ENCODE measurements at places on chromosomes 3 and 15.
A peak's percentile ranks its signal among the peaks of the same experiment; 100 is the strongest.

DNA sequence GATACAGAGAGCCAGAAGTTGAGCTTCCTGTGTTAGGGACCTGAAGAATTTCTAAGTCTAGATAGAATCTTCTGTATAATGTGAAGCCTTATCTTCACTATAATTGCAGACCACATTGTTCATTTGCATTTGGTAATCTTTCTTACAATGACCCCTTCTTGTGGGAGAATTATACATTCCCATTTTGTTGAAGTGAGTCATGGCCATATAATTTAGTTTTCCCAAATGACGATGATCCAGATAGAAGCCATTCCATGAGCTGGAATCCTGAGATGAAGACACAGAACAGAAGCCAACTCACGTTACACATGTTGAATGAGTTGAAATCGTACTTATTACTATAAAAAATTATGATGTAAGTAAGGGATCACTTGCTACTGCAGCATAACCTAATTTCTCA is 187.8 kb downstream of the TUSC7 start:
- DNase-seq, result no peak

GRCh38 chr3:153785901-153786300 is 335.3 kb upstream of the ARHGEF26 start:
- no peak for DNase-seq

DNA sequence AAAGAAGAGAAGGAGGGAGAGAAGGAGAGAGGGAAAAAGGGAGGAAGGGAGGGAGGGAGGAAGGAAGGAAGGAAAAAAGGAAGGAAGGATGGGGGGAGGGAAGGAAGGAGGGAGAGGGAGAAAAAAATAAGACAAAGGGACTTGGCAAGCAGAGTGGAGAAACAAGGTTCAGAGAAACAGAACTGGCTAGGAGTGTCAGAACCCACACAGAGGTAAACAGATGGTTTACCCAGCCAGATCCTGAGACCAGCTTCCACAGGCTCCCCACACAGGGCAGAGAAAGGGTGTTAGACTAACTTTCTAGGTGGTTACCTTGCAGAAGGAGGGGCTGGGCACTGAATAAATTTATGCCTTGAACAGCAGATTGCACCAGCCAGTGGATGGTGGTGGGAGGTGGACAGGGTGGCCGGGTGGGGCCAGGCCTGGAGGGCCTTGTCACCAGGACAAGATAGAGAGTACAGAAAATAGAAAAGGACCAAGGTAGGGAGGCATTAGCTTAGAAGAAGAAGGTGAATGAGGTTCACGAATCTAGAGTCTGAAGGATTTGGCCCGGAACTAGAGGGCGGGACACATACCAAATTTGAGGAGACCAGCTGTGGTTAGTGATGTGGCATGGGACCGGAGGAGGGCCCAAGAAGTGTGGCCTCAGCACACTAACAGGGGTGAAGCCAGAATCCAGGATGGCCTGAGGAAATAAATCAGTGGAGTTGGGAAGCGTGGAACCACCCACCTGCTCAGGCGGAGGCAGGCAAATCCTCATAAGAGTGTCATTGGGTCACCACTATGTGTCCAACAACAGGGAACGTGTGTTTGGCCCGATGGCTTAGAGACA is 1.2 kb upstream of the TM4SF1 start:
- no peak for DNase-seq

DNA sequence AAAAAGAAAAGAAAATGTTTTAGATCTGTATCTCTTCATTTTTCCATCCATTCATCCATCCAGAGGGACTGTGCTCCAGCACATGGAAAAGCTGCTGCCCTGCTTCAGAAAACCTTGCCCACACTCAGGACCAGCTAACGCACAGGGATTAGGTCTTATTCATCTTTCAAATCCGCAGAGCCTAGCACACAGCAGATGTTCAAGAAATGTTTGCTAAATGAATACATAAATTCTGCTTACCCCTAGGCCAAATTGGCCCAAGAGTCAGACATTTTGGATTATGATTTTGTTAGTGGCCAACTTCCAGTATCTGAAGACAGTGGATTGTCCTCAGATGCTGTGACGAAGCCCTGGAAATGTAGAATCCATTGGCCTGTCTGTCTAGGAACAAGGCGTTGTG is 71.4 kb downstream of the GHSR start:
- DNase-seq, result peak; percentile 8

- DNase-seq, result peak; percentile 95
Measured at GRCh38 chr15:65373163-65373651, 4.6 kb downstream of the IGDCC3 start.

DNA sequence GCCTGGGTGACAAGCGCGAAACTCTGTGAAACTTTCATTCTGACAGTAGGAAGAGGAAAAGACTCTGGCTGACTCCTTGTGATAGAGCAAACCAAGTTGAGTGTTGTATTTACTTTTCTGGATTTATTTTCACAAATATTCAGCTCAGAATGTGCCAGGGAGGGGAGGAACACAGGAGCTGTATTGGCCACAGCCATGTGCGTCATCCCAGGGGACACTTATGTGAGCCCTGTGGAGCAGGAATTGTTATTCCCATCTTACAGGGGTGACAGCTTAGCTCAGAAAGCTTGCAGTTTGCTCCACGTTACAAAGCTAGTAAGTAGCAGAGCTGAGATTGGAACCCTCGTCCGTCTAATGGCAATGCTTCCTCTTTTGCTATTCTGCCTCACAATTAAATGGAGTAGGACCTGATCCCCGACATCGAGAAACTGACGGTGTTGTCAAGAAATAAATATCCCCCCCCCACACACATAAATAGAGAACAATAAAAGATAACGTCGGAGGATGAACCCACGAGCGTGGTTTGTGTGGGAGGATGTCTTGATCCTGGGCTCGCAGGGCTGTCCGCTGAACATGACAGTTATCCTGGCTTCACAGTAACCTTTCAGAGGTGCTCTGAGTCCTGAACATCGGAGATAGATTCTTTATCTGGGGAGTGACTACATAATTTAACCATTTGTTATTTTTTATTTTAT is 151.6 kb upstream of the CTDSPL start:
- DNase-seq, result no peak

DNA sequence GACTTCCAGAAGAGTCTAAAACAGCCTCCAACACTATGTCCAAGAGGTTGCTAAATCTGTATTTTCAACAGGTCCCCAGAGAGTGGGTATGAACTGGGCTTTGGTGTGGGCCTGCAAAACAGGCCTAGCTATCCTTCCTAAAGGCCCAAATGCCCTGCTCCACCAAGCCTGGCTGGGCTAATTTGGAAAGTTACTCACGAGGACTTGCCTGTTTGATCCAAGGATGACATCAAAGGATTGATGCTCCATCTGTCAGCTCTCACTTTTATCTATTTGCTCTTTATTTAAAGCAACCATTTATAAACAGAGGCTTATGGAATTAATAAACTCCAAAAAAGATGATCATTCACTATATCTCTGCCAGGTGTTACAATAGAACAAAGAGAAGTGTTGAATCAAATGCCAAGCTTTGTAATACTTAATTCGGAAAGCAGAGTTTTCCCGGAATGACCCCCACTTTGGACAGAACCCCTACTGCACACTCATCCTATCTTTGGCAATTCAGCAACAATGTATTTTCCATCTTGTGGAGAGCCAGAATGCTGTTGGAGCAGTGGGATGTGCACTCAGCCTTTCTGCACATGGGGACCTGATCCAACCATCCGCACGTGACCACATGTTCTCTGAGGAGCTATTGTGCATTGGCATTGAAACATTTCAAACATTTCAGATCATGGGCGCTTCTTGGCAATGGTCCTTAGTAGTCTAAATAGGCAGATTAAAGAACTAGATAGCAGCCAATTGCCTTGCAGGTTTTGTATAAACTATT is 163.3 kb upstream of the THBS1 start:
- DNase-seq, result no peak

DNA sequence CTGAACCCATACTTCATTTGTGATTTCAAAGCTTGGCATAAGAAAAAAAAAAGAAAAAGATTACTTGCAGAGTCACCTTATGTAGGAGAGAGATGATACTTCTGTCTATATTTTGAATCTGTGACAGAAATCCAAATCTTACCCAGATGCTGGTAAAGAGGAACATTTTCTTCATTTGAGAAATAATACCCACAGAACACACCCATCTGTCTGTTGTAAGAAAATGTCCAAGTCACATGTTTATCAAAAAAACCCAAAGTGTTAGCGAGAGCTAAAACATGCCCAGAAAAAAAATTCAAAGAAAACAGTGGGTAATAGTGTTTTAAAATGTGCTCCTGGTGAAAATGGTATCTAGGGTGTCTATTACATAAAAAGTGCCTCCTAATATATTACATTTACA is 18.0 kb upstream of the RAP2B start:
- no peak for DNase-seq

- DNase-seq, result no peak
Measured at GRCh38 chr3:11582191-11582968, 61.3 kb downstream of the VGLL4 start.

DNA sequence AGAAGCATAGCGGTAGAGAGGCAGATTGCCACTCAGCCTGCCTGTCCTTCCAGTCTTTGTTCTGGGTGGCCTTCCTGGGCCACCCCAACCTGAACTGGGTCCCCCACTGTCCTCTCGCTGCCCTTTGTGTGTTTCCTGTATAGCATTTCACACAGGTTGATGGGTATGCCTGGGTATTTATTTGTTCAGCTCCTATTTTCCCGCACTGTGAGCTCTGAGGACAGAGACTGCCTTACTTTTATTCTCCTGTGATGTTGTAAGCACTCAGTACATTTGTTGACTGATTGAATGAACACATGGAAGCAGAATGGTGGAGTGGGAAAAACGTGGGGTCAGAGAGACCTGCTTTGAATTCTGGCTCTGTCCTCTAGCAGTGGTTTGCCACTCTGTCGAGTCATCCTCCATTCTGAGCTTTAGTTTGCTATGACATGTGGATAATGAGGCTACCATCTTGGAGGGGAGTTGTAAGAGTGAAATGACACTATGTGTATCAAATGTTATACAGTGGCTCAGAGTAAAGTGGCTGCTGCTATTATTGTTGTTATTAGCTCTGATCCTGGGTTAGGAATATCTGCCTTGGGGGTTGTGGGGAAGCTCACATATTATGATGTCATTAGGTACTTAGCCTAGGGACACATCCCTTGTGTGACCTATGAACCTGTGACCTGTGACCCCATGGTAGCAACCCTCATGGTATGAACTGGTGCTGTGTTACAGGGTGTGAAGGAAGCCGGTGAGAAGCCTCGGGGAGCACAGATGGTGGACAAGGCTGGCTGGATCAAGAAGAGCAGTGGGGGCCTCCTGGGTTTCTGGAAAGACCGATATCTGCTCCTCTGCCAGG is 6.4 kb downstream of the PLEKHO2 start:
- DNase-seq, result no peak

Measured in NCI-H524 (cell line).